HepG2 (cell line): ENCODE measurements at places on chromosomes 1 and 21.

DNA sequence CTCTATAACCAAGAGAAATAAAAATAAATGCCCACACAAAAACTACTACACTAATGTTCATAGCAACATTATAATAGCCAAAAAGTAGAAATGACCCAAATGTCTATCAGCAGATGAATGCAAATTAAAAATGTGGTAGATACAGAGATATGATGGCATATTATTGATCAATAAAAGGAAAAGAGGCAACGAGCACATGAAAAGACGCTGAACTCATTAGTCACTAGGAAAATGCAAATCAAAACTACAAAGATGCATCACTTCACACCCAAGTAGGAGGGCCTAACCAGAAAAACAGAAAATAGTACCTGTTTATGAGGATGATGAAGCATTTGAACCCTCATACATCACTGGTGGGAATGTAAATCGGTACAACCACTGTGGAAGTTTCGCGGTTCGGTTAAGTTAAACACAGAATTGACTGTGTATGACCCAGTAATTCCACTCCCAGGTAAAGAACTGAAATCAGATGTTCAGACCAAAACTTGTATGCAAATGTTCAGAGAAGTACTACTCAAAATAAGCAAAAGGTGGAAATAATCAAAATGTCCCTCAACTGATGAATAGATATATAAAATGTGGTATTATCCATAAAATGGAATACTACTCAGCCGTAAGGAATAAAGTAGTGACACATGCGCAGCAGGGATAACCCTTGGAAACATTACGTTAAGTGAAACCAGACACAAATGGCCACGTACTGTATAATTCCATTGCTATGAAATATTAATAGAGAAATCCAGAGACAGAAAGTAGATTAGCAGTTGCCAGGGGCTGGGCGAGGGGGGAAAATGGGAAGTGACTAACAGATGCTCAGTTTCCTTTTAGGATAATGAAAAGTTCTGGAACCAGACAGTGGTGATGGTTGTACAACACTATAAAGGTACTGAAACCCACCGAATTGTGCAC is 3.1 kb downstream of the USP48 start:
- no peak for DNase-seq

DNA sequence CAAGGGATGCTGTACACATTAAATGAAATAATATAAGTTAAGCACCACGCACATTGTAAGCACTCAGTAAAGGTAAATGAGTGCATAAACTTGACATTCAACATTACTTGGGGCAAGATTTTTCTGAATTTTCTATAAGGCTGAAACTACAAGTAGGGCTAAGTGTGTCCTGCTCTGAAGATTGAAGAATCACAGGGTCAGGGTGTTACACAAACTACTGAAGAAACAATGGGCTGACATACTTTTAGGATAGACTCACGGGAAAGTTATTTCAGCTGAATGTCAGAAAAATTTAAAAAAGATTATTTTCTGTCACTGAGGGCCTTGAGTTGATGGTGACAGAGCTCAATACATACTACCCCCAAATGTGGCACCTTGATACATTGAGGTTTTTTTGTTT is 644.2 kb upstream of the PLXNA2 start:
- DNase-seq: no peak

- no peak for DNase-seq
Measured at GRCh38 chr1:44424747-44425146, 19.7 kb downstream of the RNF220 start.

- DNase-seq: peak; percentile 54
Measured at GRCh38 chr1:93061895-93062792, 16.9 kb upstream of the MTF2 start.

GRCh38 chr21:33939226-33939625 is 23.6 kb upstream of the ATP5PO start:
- no peak for DNase-seq

DNA sequence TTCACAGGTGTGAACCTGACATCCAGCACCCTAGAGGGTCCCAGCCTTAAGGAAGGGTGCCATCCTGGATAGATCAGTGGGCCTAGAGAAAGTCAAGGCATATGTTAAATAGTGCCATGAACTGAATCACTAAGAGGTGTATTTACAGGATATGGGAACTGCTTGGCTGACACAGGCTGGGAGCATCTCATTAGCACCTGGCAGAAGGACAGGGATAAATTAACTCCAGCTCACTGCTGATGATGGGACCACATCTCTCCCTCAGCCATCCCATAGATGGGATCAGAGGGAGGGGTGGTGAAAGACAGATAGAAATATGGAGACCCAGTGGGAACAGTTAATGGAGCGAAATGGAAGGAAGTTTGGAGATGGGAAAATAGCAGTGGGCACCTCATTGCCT is 122.0 kb downstream of the IGSF21 start:
- no peak for DNase-seq

DNA sequence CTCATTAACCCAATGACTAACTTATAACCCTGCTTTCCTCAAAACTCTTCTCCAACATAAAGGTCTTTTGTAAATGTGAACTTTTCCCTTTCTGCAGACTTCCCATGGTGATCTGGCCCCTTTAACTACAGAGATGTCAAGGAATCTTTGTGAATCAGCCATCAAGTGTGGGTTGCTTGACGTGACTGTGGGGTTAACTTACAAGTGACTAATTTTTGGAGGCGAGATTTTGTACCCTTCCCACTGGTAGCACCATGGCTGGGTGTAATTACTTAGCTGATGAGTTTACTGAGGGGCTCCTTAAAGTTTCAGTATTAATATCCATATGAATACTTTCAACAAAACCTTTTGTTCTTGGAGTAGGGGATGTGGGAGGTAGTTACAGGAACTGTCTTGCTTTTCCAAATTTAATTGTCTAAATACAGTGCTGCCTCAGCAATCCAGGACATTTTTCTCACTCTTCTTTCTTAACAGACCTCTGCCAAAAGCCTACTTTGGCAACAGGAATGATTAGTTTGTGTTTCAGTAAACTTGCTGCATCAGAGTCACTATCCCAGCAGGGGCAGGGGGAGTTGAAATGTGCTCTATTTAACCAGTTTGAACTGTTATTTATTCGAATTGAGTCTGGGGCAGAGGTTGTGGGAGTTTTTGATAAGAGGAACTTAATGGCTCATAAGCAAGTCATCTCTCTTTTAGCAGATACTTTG is 217.3 kb upstream of the FGGY start:
- no peak for DNase-seq

DNA sequence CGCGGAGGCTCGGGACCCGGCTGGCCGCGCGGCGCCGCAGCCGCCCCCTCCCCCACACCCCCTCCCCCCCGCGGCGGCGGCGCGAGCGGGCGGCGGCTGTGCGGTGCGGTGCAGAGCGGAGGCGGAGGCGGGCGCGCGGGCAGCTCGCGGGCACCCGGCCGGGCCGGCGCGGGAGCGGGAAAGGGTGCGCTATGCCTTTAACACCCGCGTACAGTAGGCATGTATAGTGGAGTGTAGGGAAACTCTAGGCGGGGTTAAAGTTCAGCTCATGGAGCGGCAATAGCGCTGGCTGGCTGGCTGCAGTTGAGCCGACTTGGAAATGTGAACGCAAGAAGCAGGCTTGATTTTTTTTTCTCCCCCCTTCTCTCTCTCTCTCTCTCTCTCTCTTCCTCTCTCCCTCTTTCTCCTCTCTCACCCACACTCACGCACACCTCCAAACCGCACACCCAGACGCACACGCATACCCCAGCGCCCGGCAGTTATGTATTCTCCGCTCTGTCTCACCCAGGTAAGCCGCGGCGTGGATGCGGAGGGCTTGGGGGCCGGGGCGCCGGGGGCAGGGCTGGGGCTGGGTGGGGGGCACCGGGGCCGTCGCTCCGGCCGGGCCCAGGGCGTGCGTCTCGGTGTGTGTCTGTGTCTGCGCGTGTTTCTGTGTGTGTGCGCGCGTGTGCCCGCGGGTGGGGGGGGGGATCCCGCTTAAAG is at the start of gene NFIA:
Gene NFIA (plus strand): TSS at position 251 of the 702 bp plus-strand sequence.
- DNase-seq: peak; percentile 83

DNA sequence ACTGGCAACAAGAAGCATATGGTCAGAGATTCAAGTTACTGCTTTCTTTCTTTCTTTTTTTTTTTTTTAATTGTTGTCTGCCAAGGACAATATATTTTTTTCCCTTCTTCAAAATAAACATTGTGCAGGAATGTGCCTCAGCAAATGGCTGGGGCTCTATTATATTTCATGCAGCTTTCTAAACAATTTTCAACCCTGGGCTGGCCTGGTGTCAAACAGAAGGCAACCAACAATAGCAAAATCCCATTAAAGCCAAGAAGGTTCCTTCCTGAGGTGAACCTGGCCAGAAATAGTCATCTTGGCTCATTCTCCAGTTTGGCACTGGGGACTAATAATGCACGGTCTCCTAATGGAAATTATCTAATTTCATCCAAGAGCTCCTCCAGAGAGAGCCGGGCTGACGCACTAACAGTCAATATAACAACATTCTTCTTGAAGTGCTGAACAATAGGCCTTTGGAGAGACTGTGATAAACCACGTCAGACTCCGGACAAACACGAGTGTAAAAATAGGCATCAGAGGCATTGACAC is 35.7 kb upstream of the HLX start:
- DNase-seq: no peak

GRCh38 chr1:70382682-70383081 is 28.2 kb upstream of the ANKRD13C start:
- no peak for DNase-seq

- no peak for DNase-seq
Measured at GRCh38 chr1:247865416-247865815, 8.4 kb downstream of the TRIM58 start.

DNA sequence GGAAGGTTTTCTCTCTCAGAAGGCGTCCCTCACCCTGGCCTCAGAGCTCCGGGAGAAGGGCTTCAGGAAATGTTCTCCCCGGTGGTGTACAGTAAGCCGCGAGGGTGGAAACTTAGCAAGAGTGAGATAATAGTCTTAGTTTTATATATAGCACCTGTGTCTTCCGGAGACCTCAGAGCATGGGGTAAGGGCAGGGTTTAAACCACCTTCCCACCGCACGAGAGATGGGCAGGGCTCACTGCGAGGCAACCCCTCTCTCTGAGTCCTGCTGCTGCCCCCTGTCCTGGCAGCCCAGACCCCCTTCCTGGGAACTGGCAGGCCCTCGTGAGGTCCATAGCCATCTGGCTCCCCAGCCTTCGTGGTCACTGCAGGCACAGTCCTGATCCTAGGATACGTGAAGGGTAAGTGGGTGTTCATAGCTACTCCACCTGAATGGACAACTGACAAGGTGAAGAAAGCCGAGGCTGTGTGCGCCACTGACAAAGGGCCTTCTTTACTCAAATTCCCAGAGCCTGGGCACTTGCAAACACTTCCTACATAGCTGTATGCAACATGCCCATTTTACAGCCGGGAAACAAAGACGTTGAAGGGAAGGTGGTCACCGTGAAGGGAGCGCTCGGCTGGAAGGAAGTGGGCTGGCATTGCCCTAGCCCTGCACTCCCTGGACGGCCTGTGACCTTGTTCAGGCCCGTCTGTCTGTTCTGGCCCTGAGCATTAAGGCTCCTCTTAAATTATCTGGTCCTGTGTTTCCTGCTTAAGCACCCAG is 26.9 kb downstream of the ITPKB start:
- DNase-seq: no peak

GRCh38 chr1:80066060-80066459 is 1059.5 kb upstream of the ADGRL4 start:
- DNase-seq: no peak

DNA sequence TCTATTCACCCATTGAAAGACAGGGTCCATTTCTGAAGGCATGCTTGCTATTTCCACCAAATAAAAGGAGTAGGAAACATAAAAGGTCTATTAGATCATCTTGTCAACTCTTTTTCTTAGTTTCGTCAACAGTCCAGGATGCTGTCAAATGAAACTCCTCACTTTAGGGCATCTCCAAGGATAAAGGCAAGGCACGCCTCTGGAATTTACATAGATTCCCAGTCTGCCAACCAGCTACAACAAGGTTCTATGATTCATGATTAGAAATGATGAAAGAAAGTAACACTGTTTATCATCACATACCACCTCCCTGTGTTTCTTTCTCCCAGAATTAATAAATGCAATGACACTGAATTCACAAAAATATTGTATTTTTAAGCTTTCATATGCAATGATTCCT is 636.3 kb downstream of the LTN1 start:
- no peak for DNase-seq

DNA sequence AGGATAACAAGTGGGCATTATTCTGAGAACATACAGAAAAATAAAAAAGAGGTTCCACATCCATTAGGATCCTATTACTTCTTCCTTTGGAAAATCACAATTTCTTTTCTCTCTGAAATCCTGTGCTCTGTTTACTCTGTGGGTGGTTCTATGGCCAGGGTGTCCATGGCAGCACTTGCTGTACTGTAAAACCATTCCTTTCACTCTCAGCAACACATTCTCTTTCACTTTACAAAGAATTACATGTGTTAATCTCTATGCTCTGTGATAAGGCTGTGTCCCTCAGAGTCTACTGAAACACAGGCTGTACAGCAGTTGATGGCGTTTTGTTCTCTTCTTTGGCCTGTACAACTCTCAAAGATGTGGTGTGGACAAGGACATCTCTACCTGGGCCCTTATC is 524.1 kb downstream of the PTBP2 start:
- no peak for DNase-seq

DNA sequence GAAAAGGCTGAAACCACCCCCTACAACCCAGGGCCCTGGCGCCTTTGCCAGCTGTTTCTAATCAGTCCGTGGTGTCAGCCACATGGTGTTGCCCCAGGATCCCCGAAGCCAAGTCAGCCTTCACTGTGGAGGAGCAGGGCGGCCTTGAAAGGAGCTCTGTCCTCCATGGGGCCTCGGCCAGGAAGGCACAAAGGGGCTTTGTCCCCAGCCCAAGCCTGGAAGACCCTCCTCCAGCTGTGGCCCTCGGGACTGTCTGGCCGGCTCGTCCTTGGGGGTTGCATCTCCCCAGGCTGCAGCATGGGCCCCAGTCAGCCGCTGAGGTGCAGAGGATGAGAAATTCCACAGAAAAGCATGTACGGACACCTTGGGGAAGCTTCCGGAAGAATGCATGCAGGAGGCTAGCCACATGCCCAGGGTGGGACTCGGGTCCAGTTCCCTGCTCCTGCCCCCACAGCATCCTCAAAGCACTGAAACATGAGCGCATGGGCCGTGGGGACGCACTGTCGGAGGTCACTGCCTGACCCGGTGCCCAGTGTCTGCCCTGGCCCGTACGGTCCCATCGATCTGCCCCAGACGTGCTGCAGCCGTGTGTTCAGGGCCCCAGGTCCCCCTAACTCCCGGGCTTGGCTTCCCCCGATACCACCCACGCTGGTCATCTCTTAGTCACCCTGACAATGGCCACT is 38.6 kb upstream of the POFUT2 start:
- DNase-seq: no peak

DNA sequence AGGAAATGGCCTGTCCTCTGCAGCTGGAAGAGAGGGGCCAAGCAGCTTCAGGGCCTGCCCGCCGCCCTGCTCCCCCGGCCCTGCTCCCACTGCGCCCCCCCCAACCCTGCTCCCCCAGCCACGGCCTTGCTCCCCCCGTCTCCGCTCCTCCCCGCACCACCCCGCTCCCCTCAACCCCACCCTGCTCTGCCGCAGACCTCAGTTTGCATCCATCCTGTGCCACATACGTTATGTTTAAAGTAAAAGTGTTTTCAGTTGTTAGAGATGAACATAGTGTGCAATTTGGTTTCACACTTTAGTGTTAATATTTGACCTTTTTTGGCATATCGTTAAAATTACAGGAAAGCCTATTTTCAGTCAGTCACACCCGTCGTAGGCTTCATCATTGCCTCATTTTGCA is 34.1 kb upstream of the DIP2A start:
- DNase-seq: no peak
